ENCODE measurements at places on chromosomes 12 and 14.
A peak's percentile ranks its signal among the peaks of the same experiment; 100 is the strongest.

GRCh38 chr14:53391631-53392285 is 238.6 kb upstream of the DDHD1 start:
- H3K27ac ChIP-seq, result no peak overlapping the region
- no peaks in the 10 kb centered on the region for H3K4me1 ChIP-seq
- no peaks in the 10 kb centered on the region for H3K27me3 ChIP-seq
- DNase-seq, result no peak

DNA sequence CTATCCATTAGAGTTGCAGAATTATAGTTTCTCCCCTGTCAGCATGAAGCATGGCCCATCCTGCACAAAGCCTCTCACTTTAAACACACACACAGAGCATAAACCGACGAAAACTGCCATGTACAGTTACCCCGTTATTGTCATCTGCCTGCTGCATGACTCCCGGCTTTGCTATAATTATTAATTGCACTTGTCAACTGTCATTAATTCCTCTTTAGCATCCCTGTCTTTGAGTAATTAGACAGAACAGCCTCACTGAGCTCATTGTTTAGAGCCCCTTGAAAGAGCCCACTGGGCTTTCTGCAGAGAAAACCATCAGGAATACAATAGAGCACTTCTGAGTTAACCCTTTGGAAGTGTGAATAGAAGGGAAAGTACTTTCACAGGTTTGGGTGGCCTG is 307.2 kb upstream of the SOX5 start:
- DNase-seq, result no peak
- H3K4me1 ChIP-seq, result peaks cover 13% of the 10 kb centered on the region
- no peaks in the 10 kb centered on the region for H3K36me3 ChIP-seq
- no peaks in the 10 kb centered on the region for H3K27me3 ChIP-seq
- H3K4me3 ChIP-seq, result no peak overlapping the region
- H3K27ac ChIP-seq, result no peak overlapping the region

DNA sequence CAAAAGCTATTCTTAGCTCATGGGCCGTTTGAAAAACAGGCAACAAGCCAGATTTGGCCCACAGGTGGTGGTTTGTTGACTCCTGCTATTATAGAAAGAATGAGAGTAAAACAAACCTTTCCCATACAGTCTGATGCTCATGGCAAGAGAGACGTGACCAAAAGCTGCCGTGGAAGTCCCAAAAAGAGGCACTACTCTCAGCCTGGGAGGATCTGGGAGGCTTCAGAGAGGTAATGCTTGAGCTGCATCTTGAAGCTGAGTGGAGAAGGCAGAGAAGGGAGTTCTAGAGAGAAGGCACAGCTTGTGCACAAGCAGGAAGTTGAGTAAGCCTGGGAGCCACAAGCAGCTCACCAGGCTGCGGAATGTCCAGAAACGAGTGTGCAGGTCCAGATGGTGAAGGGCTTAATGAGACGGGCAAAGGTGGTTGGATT is 9.6 kb downstream of the PLXNC1 start:
- no peaks in the 10 kb centered on the region for H3K36me3 ChIP-seq
- H3K27ac ChIP-seq, result no peak overlapping the region
- peaks cover 4% of the 10 kb centered on the region for H3K27me3 ChIP-seq
- H3K4me3 ChIP-seq, result no peak overlapping the region
- H3K4me1 ChIP-seq, result no peaks in the 10 kb centered on the region

DNA sequence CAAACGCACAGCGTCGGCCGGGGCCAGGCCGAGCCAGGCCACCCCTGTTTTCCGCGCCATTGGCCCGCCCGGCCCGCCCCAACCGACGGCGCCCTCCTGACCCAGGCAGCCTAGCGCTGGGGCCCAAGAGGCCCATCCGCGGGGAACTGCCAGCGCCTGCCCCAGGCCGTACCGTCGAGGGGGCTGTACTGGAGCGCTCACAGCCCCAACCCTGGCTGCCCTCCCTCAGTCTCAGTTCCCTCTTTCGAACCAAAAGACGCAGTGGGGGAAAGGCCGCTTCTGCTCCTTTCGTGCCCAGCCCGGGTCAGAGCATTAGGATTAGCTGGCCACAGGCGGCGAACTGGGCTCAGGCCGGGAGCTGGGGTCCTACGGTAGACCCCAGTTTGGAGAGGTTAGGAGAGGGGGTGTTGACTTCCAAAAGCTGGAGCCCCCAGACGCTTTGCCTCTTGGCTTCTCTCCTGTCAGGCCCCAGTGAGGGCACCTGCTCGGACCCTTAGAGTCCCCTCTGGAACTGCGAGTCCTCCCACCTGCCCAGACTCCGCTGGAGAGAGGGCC is 1.9 kb downstream of the NKX2-1 start:
- H3K36me3 ChIP-seq, result no peaks in the 10 kb centered on the region
- peaks cover 41% of the 10 kb centered on the region for H3K27me3 ChIP-seq
- H3K27ac ChIP-seq, result no peak overlapping the region
- no peak overlapping the region for H3K4me3 ChIP-seq
- peaks cover 5% of the 10 kb centered on the region for H3K4me1 ChIP-seq

DNA sequence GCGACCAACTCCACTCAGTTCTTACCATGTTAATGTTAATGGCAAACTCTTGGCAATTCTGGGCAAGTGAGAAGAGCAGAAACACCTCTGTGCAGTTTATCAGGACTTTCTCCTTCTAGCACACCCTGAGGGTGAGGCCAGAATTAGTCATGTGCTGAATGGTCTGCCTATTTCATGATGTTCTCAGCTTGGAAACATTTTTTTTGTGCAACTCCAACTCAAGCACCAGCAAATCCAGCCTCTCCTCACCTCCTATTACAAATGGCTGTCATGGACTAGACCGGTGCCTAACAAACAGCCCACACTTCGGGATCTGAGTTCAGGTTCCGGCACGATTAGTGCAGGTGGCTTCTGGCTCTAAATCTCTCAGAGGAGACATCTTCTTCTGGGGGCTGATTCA is 246.0 kb downstream of the ZFP36L1 start:
- H3K36me3 ChIP-seq, result no peaks in the 10 kb centered on the region
- DNase-seq, result no peak
- no peak overlapping the region for H3K27ac ChIP-seq
- no peak overlapping the region for H3K4me3 ChIP-seq
- peaks cover 2% of the 10 kb centered on the region for H3K27me3 ChIP-seq

DNA sequence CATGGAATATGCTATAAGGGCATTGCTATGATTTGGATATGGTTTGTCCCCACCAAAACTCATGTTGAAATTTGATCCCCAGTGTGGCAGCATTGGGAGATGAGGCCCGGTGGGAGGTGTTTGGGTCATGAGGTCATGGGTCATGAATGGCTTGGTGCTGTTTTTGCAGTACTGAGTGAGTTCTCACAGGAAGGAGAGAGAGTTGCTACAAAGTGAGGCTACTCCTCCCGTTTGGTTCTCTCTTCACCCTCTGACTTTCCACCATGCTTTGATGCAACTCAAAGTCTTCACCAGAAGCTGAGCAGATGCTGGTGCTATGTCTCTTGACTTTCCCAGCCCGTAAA is 388.1 kb upstream of the TMPO start:
- no peak for DNase-seq
- H3K36me3 ChIP-seq, result no peaks in the 10 kb centered on the region
- no peak overlapping the region for H3K4me3 ChIP-seq
- no peaks in the 10 kb centered on the region for H3K4me1 ChIP-seq
- H3K27me3 ChIP-seq, result no peaks in the 10 kb centered on the region
- H3K27ac ChIP-seq, result no peak overlapping the region

DNA sequence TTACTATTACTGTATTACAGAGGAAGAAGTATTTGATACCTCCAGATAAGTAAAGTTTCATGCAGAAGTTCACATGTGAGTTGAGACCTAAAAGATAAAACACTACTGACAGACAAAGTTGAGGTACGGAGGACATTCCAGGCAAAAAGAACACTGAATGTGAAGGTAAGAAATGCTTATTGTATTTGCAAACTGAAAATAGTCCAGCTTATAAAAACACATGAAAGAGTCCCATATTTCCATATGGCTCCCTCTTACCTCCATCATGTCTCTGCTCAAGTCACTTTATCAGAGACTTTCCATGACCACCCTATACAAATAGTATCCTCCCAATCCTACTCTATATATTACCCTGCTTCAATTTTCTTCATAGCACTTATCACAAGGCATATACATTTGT is 35.8 kb downstream of the SENP1 start:
- H3K27ac ChIP-seq, result no peak overlapping the region
- H3K36me3 ChIP-seq, result no peaks in the 10 kb centered on the region
- peaks cover 1% of the 10 kb centered on the region for H3K27me3 ChIP-seq
- H3K4me3 ChIP-seq, result no peak overlapping the region
- no peak for DNase-seq
- no peaks in the 10 kb centered on the region for H3K4me1 ChIP-seq

DNA sequence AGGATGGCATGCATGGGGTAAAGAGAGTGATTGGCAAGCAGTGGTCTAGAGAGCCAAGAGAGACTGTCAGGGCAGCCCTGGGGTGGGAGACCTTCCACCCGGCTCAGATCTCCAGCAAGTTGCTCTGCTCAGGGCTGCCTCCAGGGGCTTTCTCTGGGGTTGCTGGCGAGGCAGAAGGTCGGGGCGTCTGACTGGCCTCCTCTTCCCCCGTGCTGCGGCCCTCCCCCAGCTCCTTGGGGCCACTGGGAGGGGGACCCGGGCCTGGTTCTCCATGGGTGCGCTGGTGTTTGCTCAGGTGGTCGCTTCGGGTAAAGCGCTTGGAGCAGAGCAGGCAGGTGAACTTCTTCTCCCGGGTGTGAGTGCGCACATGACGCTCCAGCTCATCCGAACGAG is 6.6 kb upstream of the AAAS start:
- peak; percentile 47 for DNase-seq
- H3K4me3 ChIP-seq, result no peak overlapping the region

DNA sequence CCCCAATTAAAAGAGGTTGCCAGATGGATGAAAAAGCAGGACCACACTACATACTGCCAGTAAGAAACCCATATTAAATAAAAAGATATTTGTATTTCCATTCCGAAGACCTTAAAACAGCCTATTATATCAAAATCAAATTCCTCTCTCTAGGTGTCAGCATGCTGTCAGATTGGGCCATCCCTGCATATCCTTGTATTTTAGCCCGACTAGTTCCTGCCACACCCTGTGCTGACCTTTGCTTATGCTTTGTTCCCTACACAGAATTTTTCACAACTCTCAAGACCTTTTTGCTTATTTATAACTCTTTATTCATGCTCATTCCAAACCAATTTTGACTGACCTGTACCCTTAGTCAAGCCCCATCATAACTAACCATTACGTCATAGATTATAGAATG is 12.8 kb downstream of the GSKIP start:
- no peaks in the 10 kb centered on the region for H3K36me3 ChIP-seq
- no peak overlapping the region for H3K27ac ChIP-seq
- no peak overlapping the region for H3K4me3 ChIP-seq
- no peaks in the 10 kb centered on the region for H3K27me3 ChIP-seq

- H3K27me3 ChIP-seq, result peaks cover 6% of the 10 kb centered on the region
- no peaks in the 10 kb centered on the region for H3K36me3 ChIP-seq
- H3K4me1 ChIP-seq, result peaks cover 8% of the 10 kb centered on the region
- no peak overlapping the region for H3K27ac ChIP-seq
These were observed 9.7 kb upstream of the ERC1 start for GRCh38 chr12:981176-981828.

DNA sequence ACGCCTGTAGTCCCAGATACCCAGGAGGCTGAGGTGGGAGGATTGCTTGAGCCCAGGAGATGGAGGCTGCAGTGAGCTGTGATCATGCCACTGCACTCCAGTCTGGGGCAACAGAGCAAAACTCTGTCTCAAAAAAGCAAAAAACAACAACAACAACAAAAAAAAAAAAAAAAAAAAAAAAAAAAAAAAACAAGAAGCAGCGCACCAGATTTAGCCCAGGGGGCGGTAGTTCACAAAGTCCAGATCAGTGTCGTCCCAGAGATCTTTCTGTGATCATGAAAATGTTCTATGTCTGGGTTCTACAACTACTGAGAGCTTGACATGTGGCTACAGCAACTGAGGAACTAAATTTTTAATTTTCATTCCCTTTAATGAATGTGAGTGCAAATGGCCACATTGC is 27.4 kb downstream of the OAS2 start:
- H3K27me3 ChIP-seq, result no peaks in the 10 kb centered on the region
- DNase-seq, result no peak
- H3K4me3 ChIP-seq, result no peak overlapping the region

DNA sequence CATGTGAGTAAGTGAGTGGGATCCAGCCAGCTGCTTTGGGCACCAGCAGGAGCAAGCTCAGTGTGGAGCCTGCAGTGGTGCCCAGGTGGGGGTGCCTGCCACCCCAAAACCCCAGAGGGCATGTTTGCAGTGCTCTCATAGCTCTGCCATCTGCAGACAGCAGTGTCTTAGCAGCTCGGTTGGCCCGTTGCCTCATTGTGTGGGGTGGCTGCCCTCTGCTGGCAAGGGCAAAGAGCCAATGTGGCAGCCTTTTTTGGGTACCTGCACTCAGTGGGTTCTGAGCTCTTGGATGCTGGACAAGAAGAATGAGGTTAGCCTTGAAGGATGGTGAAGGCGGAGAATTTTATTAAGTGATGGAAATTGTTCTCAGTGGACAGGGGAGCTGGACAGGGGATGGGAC is 52.3 kb downstream of the NEUROD4 start:
- H3K27me3 ChIP-seq, result peaks cover 8% of the 10 kb centered on the region
- no peaks in the 10 kb centered on the region for H3K36me3 ChIP-seq
- H3K4me3 ChIP-seq, result no peak overlapping the region

DNA sequence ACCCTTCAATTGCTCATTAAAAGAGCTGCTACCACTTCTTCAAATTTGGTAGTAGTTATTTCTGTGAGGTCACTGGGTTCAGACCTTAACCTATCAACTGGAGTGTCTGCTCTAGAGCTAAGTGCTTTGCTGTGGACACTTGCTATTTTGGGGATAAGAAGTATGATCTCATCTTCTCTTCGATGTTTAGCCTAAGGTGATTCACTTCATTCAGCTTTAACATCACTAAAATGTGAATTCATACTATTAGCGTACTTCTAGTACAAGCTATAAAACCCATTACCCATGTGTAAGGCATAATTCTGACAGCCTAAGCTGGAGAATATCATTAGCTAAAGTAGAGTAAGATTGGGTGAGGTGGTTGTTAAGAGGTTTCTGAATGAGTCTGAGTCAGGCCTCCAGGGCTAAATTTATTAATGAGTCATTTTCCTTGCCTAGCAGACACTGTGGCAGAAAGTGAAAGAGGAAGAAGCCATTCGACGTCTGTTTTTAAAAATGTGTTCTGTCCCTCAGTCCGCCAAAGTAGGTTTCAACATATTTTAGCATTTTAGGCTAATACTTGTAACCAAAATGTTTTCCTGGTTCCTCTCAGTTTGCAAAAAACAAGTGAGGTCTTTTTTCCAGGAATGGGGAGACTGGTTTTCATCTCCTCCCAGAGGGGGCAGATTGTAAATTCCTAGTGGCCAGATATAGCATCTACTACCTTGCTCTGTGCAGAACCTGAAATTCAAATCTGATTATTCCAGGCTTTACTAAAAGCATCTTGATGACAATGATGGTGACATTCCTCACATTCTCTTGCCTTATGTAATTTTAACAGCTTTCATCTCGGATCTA is 103.6 kb downstream of the SSPN start:
- DNase-seq, result no peak
- no peaks in the 10 kb centered on the region for H3K27me3 ChIP-seq
- peaks cover 3% of the 10 kb centered on the region for H3K4me1 ChIP-seq

Measured in glutamatergic neuron (in vitro differentiated cells).